ENCODE measurements at places on chromosomes 1 and 21.

DNA sequence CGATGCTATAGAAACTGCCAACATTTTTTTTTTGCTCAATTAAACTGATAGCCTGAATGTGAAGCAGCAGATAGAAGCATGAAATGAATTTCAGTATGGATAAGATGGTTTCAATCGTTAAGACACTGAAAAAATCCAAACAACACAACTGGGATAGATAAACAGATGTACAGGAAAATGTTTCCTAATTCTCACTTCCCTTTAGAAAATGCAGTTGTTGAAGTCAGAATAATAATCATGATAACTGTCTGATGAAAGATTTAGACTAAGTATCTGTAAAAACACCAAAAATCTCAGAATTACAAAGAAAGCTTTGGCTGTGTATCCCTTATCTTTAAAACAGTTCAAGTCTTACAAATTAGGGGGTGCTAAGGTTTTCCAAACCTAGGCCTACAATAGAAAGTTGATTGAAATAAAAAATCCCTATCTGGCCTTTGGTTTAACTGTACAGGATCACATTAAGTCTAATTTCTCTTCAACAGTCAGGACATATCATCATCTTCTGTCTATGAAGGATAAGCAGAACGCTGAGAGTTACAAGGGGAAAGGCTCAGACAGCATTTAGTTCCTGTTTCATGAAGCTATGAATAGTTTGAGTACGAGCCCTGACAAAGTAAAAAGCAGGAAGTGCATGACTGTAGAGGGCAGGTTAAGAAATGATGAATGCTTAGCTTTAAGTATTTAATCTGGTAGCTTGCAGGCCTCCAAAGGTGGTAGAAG is 203.2 kb downstream of the APP start:
- DNase-seq: no peak

DNA sequence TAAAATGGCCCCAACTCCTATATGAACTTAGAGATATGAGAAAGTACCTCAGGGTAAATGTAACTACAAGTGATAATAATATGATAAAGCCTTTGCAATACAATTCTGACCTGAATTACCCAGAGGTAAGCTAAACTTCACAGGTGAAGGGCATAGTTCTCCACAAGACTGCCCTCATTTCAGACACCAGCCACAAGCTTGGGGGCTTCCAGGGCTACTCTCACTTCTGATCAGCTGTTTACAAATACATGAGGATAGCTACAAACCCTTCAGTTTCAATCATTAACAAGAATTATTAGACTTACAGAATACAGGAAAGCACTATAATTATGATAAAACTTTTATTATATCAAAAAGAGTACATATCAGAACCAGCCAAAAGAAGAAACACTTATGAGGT is 18.7 kb upstream of the DPH5 start:
- no peak for DNase-seq

GRCh38 chr1:8018492-8019228 is 7.4 kb downstream of the ERRFI1 start:
- DNase-seq: no peak

- peak; percentile 89 for DNase-seq
These were observed 7.3 kb downstream of the F11R start for GRCh38 chr1:161013488-161014230.

GRCh38 chr21:34952701-34953100 is 96.4 kb downstream of the RUNX1 start:
- no peak for DNase-seq

DNA sequence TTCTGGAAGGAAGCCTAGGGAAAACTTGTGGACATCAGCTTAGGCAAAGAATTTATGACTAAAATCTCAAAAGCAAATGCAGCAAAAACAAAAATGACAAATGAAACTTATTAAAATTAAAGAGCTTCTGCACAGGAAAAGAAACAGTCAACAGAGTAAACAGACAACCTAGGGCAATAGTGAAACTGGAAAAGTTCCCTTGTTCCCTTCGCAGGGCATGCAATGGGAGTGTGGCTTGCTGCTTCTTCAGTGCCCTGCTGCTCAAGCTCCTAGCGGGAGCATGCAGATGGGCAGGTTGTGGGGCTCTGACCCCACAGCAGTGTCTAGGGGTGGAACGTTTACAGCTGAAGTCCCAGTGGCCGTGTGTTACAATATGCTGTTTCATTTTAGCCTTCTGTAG is 1797.4 kb downstream of the NCAM2 start:
- DNase-seq: no peak

DNA sequence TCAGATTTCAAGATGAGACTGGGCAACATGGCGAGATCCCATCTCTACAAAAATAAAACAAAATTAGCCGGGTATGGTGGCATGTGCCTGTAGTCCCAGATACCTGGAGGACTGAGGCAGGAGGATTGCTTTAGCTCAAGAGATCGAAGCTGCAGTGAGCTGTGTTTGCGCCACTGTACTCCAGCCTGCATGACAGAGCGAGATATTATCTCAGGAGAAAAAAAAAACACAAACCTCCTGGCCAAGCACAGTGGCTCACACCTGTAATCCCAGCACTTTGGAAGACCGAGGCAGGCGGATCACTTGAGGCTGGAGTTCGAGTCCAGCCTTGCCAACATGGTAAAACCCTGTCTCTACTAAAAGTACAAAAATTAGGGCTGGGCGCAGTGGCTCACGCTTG is 42.8 kb downstream of the XKR8 start:
- no peak for DNase-seq

GRCh38 chr1:40861224-40862003 is 749 bp downstream of the CITED4 start:
- DNase-seq: no peak

GRCh38 chr1:157095091-157095490 is 4.5 kb downstream of the ETV3L start:
- DNase-seq: no peak

GRCh38 chr1:185406006-185406690 is 89.1 kb upstream of the IVNS1ABP start:
- no peak for DNase-seq

GRCh38 chr1:150186789-150187559 is 37.3 kb downstream of the PLEKHO1 start:
- no peak for DNase-seq

GRCh38 chr1:168092566-168093355 is 44.0 kb downstream of the GPR161 start:
- no peak for DNase-seq

Measured in breast epithelium (tissue), 4 donors.